AG10803 (cell line): ENCODE measurements at places on chromosomes 6 and 20.

GRCh38 chr20:47276851-47277534 lies 79.5 kb downstream of the ZMYND8 start:
- peak; percentile 68 for DNase-seq

DNA sequence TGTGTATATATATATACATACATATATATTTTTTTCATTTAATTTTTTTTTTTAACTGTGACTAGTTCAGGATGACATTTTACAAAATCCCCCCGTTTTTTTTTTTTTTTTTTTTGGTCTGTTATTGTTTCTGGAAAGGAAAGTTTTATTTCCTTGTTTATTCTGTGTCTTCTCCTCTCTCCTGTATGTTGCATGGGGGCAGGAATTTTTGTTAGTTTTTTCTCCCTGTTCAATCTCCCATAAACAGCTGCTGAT lies 32.4 kb upstream of the TXLNB start:
- no peak for DNase-seq

GRCh38 chr6:38198219-38198618 lies 378.7 kb downstream of the ZFAND3 start:
- DNase-seq, result no peak

GRCh38 chr20:45861221-45862075 lies 4.0 kb downstream of the ZSWIM3 start:
- no peak for DNase-seq

DNA sequence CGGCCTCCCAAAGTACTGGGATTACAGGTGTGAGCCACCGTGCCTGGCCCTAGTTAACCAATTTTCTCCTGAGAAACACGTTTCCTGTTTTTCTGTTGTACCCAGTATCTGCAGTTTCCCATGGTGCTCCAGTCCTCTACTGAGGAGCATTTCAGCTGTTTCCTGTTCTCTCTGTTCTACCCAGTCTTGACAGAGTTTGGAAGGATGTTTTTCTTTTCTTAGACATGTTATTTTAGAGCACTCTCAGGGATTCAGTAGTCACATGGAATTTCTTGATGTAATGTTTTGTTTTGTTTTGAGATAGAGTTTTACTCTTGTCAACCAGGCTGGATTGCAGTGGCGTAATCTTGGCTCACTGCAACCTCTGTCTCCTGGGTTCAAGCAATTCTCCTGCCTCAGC lies 129.8 kb upstream of the TIAM2 start:
- no peak for DNase-seq

DNA sequence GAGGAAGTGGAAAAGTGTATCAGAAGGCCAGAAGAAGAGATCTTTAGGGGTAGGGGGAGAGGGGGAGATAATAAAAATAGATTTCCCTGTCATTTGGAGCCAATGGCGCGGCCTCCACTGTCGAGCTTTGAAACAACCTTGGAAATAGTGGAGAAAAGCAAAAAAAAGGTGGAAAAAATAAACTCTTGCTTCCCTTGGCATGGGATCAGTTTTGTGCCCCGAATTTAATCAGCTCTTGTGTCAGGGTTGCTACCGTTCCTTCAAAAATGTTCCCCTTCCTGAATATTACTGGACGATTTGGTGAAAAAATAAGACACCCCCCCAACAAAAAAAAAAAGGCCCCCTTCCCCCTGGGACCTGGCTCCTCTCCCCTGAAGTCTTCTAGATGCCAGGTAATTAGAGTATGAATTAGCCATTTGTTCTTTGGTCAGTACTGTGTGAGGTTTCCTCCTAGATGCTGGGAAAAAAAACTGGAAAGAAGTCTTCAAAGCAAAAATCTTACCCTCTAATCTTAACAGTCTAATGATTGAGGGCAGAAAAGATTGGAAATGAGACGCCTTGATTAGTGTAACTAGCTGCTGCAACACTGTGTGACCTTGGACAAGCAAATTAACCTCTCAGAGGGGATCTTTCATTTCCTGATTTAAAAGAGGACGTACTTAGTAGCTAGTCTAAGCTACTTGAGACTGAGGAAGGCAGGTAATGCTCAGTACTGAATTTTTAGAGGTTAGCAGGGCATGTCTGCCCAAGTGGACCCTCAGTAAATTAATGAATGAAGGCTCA lies 872 bp upstream of the RBM39 start:
- no peak for DNase-seq

GRCh38 chr20:24469116-24469893 lies at the start of gene SYNDIG1:
TSS of gene SYNDIG1 (plus strand) at chr20:24469629. CDS start at chr20:24543098, 73,469 bp downstream.
- peak; percentile 22 for DNase-seq
